ENCODE measurements at places on chromosomes 3 and 15.

DNA sequence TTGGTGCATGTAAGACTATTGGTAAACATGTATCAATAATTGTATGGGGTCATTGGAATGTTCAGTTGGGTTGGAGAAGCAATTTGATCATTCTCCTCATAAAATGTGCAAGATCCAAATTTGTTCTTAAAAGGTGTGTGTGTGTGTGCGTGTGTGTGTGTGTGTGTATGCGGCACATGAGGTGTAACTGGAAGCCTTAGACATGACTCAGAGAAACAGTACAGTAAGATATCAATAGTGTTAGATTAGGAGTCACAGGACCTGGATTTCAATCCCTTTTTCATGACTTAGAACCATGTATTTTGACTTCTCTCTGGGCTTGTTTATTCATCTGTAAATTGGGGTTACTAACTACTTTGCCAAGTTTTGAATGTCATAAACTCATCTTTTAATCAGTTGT, 38.3 kb downstream of the RSRC1 start:
- DNase-seq: no peak

- DNase-seq: peak; percentile 14
Observed at GRCh38 chr3:59425371-59425770, 375.5 kb upstream of the CFAP20DC start.

- no peak for DNase-seq
Observed at GRCh38 chr3:74542441-74542840, 72.0 kb downstream of the CNTN3 start.

- DNase-seq: no peak
Observed at GRCh38 chr15:101689901-101690300, 34.4 kb downstream of the TARS3 start.

- no peak for DNase-seq
Observed at GRCh38 chr15:80641384-80641783, 53.7 kb upstream of the ABHD17C start.

DNA sequence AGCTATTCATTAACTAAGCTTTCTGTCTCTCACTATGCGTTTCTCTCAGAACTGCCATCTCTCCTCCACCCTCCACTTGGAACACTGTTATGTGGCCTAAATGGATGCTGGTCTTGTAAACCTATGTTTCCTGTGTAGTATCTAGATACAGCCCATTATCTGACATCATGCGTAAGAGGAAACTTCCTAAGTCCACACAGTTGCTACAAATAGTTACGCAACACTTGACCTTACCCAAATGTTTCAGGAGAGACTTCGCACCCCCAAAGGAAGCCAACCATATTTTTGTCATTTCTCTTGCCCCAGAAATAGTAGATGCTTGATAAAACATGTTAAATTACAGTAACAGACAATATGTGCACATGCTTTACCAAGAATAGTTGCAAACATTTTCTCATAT, 87.2 kb upstream of the TPRG1 start:
- DNase-seq: no peak

- no peak for DNase-seq
Observed at GRCh38 chr3:111924283-111924682, 54.5 kb upstream of the ABHD10 start.

Data from testis (tissue), 5 donors.